Activated naive CD8-positive, alpha-beta T cell treated with anti-CD3 and anti-CD28 coated beads for 36 hours (primary cell): ENCODE measurements at places on chromosomes 6 and 20.

DNA sequence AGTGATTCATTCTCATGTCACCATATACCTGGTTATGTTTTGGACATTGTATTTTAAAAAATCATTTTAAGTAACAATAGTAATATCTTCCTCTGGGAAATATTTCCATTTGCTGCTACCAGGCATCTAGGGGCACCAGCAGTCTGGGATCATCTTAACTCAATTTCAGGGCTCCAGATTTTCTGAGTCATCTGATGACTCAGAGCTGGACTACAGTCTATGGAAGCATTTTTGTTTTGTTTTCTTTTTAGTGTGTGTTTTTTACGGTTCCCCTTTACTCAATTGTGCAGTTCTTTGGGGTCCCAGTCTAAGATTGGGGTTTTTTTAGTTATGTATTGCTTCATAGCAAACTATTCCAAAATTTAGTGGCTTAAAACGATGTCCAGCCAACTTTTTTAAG is 5.7 kb upstream of the FKBP5 start:
- no peak for DNase-seq

- DNase-seq = no peak
Observed at GRCh38 chr6:26363882-26364701, 906 bp upstream of the BTN3A2 start.

GRCh38 chr20:8394308-8394945 is 262.4 kb downstream of the PLCB1 start:
- no peak for DNase-seq

GRCh38 chr6:131013495-131013894 is 49.5 kb downstream of the EPB41L2 start:
- DNase-seq = no peak

DNA sequence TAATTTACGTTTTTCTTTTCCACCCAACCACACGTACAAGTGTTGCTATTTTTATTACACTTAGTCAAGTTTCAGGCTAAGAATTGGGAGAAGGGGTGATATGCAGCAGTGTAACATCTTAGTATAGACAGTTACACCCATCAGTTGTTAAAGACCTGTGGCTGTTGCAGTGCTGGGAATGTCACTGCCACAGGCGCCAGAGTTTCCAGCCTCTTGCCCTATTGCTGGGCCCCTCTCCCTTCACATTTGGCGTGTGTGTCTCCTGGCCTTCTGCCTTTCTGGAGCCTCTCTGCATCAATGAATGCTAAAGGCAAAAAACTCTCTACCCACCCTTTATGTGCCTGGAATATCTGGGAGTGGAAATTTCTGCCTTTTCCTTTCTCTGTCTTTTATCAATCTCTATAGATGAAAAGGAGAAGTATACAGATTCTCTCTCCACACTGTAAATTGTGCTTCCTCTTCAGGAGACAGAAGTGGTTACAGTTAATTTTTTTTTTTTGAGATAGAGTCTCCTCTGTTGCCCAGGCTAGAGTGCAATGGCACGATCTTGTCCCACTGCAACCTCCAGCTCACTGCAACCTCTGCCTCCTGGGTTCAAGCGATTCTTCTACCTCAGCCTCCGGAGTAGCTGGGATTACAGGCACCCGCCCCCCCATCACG is 73.0 kb downstream of the TIAM2 start:
- no peak for DNase-seq

DNA sequence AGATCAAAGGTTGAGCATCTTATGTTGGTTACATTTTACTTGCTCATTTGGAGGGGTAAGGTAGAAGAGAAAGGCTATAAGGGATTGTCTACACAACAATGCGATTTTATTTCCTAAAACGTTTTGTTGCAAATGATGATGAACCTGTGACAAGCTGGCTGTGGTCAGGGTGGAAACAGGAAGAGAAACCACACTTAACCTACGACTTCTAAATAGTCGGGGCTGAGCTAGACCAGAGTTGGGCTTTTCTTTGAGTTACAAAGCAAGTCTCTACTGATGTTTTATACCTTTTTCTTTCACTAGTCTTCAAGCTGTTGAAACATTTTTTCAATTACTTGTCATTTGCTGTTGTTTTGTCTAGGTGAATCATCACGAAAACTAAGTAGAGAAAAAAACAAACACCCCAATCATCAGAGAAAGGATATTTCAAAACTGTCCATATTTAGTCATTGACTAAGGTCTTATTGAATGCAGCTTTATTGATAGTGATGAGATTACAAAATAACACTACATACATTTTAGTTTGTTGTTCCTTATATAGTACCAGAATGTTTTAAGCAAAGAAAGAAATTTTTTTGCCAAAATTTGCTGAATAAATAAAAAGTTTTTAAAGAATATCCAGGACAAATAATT is 18.0 kb downstream of the KLHL31 start:
- peak; percentile 23 for DNase-seq

DNA sequence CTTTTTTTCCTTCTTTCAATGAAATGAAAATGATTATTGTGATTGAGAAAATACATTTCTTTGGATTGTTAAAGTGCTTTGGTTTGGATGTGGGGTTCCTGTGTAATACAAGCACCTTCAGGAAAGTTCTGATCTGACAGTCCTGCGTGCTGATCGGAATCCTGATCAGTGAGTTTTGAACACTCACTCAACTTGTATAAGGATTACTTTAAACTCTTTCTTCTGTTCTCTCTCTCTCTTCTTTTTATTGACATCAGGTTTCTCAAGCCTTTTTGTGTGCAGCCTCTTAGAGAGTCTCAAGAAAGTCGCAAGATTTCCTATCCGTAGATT is 710 bp downstream of the TINAG start:
- DNase-seq = no peak

DNA sequence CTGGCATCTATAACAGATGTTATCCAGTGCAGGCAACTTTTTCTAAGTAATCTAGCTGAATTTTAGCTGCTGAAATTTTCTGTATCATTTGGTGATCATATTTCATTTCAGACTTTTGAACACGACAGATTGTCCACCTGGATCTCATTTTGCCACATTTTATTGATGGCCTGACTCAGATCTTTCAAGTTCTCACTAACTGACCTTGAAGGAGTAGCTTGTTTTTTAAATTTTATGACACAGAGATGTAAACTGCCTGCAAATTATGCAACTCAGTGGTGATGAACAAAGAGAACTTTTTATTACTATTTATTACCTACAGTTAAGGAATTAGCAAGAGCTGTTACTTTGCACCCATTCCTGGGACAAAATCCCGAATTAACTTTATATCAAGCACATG is 366.4 kb downstream of the PAX1 start:
- DNase-seq = no peak

- DNase-seq = no peak
Observed at GRCh38 chr6:72946774-72947173, 278.5 kb downstream of the KHDC1L start.

- DNase-seq = peak; percentile 8
Observed at GRCh38 chr20:45792317-45793118, 764 bp downstream of the DNTTIP1 start.

DNA sequence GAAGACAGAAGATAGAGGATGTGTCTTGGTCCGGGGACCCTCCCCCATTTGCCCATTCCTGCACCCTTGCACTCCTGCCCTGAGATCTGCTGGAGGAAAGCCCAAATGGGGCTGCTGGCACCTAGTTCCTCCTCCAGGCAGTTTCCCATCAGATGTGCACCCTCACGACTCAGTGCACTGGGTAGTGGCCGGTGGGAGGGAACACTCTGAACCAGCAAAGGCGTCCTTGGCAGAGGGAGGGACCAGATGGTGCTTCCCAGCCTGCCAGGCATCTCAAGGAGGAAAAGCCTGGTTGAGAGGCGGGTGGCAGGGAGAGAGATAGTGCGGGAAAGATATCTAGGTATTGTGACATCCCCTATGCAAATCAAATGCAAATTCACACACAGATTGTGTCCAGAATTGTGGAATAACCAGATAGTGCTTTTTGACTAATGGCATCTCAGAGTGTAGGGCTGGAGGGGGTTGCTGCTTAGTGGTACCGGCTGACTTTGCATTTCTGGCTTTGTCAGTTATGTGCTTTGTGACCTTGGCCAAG is 19.5 kb downstream of the TMEM151B start:
- no peak for DNase-seq

GRCh38 chr6:113466526-113466925 is 390.6 kb upstream of the MARCKS start:
- no peak for DNase-seq

DNA sequence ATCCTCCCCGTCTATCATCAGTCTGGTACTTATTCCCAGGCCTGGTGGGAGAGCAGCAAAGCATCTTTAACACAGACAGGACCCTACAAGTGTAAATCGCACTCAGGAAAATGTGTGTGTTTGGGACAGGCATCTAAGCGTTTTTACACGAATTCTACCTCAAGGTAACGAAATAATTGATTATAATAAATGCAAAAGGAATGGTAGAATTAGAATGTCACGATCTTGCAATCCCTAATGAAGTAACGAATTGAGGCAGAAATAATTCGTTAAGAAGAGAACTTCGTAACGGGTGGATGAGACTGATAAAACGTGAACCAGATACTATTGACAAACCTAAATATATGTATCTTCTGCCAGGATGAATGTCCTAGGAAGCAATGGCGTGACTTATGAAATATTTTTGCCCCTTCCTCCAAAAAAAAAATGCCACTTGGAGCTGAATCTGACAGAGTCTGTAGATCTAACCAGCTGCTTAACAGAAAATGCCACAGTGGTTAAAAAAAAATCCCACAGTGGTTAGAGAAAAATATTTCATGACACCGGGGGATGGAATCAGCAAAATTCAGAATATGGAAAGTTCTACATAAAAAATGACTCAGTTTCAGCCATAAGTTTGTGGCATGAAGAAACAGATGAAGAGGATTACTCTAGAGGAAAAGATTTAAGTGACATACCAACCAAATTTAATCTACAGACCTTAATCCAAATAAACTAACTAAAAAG is 68.7 kb downstream of the F13A1 start:
- DNase-seq = no peak

- no peak for DNase-seq
Observed at GRCh38 chr6:43359381-43359780, 10.1 kb downstream of the ZNF318 start.

GRCh38 chr6:118501765-118502164 is 46.3 kb upstream of the PLN start:
- no peak for DNase-seq
